ENCODE measurements at places on chromosomes 2 and 18. TPM values are rescaled to one million over a fixed set of nuclear protein-coding genes. Genes with fewer than 3 reads are reported as not detected.
A peak's percentile ranks its signal among the peaks of the same experiment; 100 is the strongest.

DNA sequence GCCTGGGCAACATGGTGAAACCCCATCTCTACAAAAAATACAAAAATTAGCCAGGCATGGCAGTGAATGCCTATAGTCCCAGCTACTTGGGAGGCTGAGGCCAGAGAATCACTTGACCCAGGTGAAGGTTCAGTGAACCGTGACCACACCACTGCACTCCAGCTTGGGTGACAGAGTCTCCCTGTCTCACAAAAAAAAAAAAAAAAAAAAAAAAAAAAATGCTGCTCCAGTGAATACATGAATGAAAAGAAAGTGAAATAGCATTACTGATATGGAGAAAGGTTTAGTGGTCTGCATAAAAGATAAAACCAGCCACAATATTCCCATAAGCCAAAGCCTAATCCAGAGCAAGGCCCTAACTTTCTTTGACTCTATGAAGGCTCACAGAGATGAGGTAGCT, 44.5 kb downstream of the METTL8 start:
- no peaks in the 10 kb centered on the region for H3K36me3 ChIP-seq
- no peak overlapping the region for H3K4me3 ChIP-seq
- no peak overlapping the region for H3K27ac ChIP-seq
- no peak for DNase-seq
- H3K4me1 ChIP-seq = no peaks in the 10 kb centered on the region
- H3K27me3 ChIP-seq = no peaks in the 10 kb centered on the region

- H3K27me3 ChIP-seq = no peaks in the 10 kb centered on the region
- no peak overlapping the region for H3K27ac ChIP-seq
- no peak for DNase-seq
- no peaks in the 10 kb centered on the region for H3K4me1 ChIP-seq
- H3K36me3 ChIP-seq = no peaks in the 10 kb centered on the region
- no peak overlapping the region for H3K4me3 ChIP-seq
Measured at GRCh38 chr2:232997749-232998665, 15.0 kb downstream of the NGEF start.

DNA sequence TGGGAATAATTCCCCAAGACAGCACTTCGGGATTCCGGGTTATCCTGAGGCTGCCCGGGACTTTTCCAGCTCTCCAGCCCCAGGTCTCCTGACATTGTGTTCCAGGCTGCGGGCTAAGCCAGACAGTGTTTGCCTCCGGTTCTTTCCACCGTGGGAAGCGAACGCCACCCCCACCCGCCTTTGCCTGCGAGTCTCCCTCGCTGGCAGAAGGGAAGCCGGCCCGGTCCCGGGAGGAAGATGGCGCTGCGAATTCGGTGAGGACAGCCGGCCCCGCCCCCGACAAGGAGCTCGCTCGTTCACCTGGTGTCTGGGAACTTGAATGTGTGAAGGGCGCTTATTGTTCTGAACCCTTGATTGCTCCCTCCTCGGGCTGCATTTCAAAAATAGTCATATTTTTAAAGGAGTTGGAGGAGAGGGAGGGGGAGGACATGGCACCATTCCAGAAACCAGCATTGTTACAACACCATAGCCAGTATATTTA, 2.9 kb downstream of the LRATD1 start:
- no peaks in the 10 kb centered on the region for H3K36me3 ChIP-seq
- H3K27me3 ChIP-seq = peaks cover 7% of the 10 kb centered on the region
- peaks cover 35% of the 10 kb centered on the region for H3K4me1 ChIP-seq
- peak overlapping the region; percentile 65 for H3K4me3 ChIP-seq

DNA sequence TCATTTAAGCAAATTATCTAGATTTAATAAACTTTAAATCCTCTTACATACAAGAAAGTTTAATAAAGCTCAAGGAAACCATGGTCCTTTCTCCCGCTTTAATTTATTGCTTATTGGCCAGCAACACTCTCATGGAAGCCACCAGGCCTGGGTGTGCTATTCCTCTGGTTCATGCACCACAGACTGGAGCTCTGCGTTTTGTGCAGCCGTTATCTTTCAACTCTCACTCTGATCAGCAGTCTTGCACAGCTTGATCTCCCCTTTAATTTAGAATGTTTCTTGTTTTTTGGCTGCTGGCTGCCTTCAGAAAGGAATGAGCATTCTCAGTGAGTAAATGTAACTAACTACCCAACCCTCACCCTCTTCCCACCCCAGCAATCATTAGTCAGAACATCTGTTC, 318.7 kb downstream of the MEIS1 start:
- no peaks in the 10 kb centered on the region for H3K4me1 ChIP-seq
- DNase-seq = no peak
- no peak overlapping the region for H3K27ac ChIP-seq
- H3K4me3 ChIP-seq = no peak overlapping the region
- no peaks in the 10 kb centered on the region for H3K36me3 ChIP-seq

- DNase-seq = no peak
- no peaks in the 10 kb centered on the region for H3K4me1 ChIP-seq
- no peaks in the 10 kb centered on the region for H3K27me3 ChIP-seq
- H3K4me3 ChIP-seq = no peak overlapping the region
Measured at GRCh38 chr18:75418293-75419005, 9.1 kb downstream of the SMIM21 start.

GRCh38 chr2:211798868-211799267, 739.7 kb downstream of the ERBB4 start:
- no peak for DNase-seq
- no peak overlapping the region for H3K27ac ChIP-seq
- no peaks in the 10 kb centered on the region for H3K36me3 ChIP-seq
- H3K4me3 ChIP-seq = no peak overlapping the region

DNA sequence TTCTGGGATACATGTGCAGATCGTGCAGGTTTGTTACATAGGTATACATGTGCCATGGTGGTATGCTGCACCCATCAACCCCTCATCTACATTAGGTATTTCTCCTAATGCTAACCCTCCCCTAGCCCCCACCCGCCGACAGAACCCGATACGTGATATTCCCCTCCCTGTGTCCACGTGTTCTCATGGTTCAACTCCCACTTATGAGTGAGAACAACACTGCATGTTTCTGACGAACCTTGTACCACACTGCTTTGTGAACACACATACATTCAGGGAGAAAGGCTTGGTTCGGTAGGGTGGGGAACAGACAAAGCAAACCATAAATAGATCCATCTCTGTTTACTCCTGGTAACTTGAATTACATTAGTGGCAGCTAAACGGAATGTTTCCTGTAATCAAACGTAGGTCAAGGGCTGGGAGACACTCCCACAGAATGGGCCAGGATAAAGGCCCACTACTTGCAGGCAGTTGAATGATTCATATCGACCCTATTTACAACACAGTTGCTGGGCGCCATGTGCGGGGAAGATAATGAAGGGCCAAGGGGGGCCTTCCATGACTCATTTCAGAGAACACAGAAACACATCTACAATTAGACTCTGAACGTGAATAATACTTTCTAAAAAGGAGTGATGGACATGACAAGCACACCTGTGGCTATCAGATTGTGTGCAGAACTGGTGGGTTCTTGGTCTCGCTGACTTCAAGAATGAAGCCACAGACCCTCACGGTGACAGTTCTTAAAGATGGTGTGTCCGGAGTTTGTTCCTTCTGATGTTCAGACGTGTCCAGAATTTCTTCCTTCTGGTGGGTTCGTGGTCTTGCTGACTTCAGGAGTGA, 56.8 kb upstream of the KIDINS220 start:
- H3K4me1 ChIP-seq = no peaks in the 10 kb centered on the region
- H3K27me3 ChIP-seq = no peaks in the 10 kb centered on the region
- no peak overlapping the region for H3K27ac ChIP-seq
- H3K36me3 ChIP-seq = no peaks in the 10 kb centered on the region
- no peak overlapping the region for H3K4me3 ChIP-seq

DNA sequence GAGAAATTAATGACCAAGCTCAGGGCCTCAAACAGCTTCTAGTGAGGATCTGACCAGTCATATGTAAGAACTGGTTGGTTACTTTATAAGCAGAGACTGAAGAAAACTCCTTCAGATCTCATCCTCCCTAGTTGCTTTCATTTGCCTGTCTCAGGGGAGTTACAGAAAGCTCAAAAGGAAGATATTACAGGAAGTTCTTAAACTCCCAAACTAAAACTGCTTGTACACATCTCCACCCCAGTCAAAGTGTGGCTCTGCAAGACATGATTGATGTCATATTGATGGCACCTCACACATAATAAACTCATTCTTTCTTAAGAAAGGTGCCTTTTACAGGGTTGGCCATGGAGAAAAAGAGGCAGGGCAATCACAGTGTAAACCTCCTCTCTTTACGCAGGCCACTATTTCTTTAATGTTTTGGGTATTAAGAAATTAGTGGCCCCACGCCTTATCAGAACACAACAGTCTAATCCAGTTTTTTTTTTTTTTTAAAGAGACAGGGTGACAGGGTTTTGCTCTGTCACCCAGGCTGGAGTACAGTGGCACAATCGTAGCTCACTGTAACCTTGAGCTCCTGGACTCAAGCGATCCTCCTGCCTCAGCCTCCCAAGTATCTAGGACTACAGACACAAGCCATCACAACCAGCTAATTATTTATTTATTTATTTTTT, 62.6 kb upstream of the STK17B start:
- no peaks in the 10 kb centered on the region for H3K27me3 ChIP-seq
- DNase-seq = no peak
- H3K4me1 ChIP-seq = no peaks in the 10 kb centered on the region
- H3K4me3 ChIP-seq = no peak overlapping the region

GRCh38 chr18:78125206-78125896, 854.3 kb upstream of the SALL3 start:
- H3K27ac ChIP-seq = no peak overlapping the region
- H3K27me3 ChIP-seq = no peaks in the 10 kb centered on the region
- no peaks in the 10 kb centered on the region for H3K36me3 ChIP-seq
- no peak for DNase-seq
- no peak overlapping the region for H3K4me3 ChIP-seq
- no peaks in the 10 kb centered on the region for H3K4me1 ChIP-seq

GRCh38 chr2:172865422-172865821, 129.8 kb downstream of the RAPGEF4 start:
- H3K27ac ChIP-seq = no peak overlapping the region
- no peaks in the 10 kb centered on the region for H3K36me3 ChIP-seq
- H3K4me3 ChIP-seq = no peak overlapping the region
- DNase-seq = no peak
- no peaks in the 10 kb centered on the region for H3K27me3 ChIP-seq

- no peaks in the 10 kb centered on the region for H3K36me3 ChIP-seq
- no peak for DNase-seq
- no peak overlapping the region for H3K27ac ChIP-seq
- H3K4me1 ChIP-seq = no peaks in the 10 kb centered on the region
- no peaks in the 10 kb centered on the region for H3K27me3 ChIP-seq
Measured at GRCh38 chr2:160205505-160205904, 5.4 kb upstream of the ITGB6 start.

Gene GLI2
- 0.08 TPM for total RNA-seq

Gene PIKFYVE
- 23.1 TPM for total RNA-seq

Gene L3MBTL4
- total RNA-seq = 5.5 TPM

Gene GAREM2
- total RNA-seq = 0.19 TPM

Gene STAM2
- total RNA-seq = 18.0 TPM

Gene DTNA
- 3.2 TPM for total RNA-seq

Gene ZSWIM2
- not detected for total RNA-seq

Gene GPATCH11
- total RNA-seq = 4.9 TPM

Gene RAB6D
- not detected for total RNA-seq

Gene CCDC74B
- total RNA-seq = 0.09 TPM

Gene INSIG2
- total RNA-seq = 16.6 TPM

Measured in liver (tissue), 10 donors.